ENCODE measurements at places on chromosomes 12 and 14.

GRCh38 chr12:46387670-46388069, 15.1 kb upstream of the SLC38A2 start:
- DNase-seq, result no peak

GRCh38 chr12:38056701-38057689, 259.6 kb upstream of the ALG10B start:
- no peak for DNase-seq

DNA sequence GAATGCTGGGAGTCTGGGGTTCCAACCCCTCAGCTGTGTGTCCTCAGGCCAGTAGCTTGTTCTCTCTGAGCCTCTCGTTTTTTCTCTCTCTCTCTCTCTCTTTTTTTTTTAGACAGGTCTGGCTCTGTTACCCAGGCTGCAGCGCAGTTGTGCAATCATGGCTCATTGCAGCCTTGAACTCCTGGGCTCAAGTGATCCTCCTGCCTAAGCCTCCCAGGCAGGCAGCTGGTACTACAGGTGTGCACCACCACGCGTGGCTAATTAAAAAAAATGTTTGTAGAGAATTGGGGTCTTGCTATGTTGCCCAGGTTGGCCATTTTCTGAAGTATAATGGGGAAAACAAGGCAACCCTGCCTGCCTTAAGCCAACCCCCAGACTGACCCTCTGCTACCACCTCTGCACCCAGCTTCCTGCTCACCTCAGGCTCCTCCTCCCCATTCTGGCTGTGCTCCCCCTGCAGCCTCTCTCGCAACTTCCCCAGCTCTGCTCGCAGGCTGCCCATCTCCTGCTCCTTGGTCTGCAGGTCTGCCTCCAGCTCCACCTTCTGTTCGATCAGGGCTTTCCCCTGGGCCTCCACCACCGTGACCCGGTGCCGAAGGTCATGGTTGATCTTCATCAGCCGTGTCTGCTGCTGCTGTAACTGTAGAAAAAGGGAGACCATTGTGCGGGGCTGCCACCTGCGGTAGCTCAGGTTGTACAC, 35.2 kb downstream of the RILPL1 start:
- DNase-seq, result no peak

DNA sequence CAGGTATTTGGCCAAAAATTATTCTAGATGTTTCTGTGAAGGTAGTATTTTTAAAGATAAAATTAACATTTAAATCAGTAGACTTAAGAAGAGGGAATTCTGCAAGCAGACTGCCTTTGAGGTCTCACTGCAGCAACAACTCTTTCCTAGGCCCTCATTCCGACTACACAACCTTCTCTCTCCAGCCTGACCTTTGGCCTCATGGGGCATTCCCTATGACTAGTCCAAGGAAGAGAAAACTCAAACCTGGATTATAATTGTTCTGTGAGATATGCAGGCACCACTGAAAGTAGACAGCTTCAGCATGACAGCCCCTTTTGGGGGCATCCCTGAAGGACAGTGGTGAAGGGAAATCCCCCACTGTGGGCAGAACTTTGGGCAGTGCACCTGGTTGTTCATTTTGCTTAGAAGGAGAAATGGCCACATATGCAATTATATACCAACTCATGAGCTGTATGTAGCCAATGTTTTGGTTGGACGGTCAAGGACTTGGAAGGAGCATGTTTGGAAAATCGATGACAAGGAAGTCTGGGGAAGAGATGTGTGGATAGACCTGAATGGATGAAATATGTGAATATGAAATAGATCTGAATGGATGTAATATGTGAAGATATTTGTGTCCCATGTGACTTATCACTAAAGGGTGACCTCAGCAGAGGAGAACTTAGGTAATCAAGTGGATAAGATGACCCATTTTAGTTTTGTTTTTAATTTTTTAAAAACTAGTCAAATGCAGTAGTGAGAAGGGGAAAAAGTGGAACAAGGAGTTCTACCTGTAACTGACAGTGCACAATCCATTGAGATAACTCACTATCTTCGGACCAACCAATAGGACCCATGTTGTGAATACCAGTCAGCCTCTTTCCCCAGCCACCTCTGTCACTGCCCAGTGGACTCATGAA, 233.3 kb upstream of the FOXN3 start:
- no peak for DNase-seq

DNA sequence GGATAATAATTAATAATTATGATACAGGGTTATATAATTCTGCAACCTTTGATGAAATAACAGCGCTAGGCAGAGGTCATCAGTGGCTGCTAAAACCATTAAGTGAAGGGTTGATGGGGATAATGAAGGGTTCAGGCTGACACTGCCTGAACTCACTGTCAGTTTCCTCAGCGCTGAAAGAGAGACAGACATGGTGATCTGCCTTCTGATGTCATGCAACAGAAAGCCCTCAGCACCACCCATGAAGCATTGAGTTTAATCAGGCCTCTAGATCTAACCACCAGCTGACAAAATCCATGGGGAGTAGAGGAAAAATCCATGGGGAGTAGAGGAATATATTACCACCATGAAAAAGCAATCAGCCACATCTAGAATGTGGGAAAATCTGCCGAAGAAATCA, 107.6 kb downstream of the PTPRB start:
- DNase-seq, result no peak

- no peak for DNase-seq
Observed at GRCh38 chr12:91609283-91609682, 426.7 kb upstream of the DCN start.

GRCh38 chr12:38761636-38762342, 143.6 kb downstream of the CPNE8 start:
- no peak for DNase-seq

DNA sequence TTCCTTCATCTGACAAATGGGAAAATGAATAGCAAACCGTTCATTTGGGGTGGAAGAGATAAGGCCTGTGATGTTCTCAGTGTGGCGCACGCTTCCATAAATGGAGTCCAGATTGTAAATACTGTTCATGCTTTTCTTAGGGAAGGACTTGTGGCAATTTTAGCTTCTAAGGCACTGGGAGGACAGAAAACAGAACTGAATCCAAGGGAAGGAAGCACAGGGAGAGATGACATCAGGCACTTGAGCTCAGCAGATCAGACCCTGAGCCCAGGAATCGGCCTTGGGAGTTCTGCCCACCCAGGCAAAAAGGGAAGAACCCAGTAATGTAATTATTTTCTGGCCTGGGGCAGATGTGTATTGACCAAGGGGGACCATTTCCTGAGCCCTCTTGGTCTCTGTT, 7.2 kb upstream of the SH2B3 start:
- no peak for DNase-seq

DNA sequence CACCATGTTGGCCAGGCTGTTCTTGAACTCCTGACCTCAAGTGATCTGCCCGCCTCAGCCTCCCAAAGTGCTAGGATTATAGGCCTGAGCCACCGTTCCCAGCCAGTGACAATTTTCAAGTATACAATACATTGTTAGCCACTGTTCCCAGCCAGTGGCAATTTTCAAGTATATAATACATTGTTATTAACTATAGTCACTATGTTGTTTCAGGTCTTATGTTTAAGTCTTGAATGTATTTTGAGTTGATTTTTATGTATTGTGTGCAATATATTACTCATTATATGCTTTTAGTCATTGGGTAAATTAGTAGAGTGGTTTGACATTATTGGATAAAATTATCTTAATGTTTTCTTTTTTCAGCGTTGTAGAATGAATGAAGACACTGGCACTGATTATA, 13.0 kb upstream of the ZNF410 start:
- DNase-seq, result no peak

DNA sequence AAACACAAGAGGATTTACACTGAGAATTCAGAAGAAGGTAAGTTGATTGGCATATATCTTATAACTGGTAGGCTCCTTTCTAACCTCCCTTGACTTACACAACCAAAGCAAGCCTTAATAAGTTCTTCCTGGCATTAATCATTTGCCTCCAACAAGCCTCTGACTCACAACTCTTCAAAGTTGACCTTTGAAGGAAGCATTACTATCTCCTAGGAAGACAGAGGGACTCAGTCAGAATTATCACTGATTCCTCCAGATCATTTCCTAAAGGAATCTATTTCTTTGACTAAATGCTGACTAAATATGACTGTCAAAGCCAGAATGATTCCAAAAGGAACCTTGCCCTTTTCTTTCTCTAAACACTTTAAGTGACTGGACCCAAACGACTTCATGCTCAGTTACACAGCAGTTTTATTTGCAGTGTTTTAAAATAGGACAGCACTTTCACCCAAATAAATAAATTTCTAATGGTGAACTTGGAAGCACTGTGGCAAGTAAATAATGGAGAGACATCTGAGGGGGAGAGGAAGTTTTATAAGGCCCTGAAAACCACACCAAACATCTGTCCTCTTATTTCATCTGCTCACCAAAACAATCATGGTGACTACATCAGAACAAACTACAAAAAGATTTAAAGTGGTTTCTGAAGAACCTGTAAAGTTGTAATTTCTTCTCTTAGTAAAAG, 128.2 kb downstream of the KLHL28 start:
- no peak for DNase-seq

- no peak for DNase-seq
Observed at GRCh38 chr14:92794547-92794941, 439 bp downstream of the GOLGA5 start.

GRCh38 chr12:5374713-5375112, 57.2 kb upstream of the NTF3 start:
- no peak for DNase-seq

GRCh38 chr12:62435303-62436163, 31.1 kb upstream of the MON2 start:
- peak; percentile 39 for DNase-seq

- DNase-seq, result peak; percentile 65
Observed at GRCh38 chr12:123457980-123458779, at the start of gene SNRNP35. Gene SNRNP35, plus strand, starts transcription at chr12:123458139. Its CDS starts 7,402 bp downstream, at chr12:123465541.

DNA sequence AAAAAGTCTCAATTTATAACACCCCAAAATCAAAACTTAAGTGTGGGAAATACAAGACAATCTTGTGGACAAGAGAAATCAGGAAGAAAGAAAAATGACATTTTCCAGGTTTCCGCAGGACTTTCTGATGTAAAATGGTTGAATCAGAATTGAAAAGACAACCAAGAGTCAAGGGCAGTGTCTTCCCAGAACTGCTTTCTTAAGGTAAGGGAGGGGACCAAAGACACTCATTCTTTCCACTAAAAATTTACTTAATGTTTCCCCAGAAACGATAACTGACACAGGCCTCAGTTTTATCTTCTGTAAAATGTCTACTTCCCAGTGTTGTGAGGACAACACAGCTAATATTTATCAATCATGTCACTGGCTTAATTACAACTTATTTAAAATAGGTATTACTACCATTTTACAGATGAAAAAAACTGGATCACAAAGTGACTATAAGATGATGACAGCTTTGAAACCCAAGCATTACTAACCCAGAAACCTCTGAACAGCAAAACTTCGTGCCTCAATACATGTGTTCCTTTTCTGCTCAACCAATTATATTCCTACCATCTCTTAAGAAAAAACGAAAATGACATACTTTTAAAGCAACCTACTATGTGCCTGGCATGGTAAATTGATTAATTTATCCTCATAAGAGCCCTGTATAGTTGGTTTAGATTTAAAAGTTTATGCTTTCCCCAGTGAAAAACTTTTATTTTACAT, 4.6 kb downstream of the SINHCAF start:
- no peak for DNase-seq

DNA sequence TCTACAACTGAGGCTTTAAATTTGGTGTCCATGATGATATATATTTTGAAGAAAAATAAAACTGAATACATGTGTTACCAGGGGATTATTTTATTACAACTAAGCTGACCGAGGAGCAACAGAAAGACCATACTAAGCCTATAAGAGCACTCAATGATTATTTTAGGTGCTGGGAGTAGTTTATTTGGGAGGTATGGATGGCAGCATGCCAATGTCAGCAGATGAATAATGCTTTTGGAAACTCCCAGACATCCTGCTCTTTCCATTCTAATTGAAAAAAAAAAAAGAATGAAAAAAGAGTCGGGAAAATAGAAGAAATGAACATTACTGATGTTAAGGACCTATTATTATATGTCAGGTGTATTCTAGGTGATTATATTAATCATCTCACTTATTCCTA, 441.2 kb downstream of the BTG1 start:
- DNase-seq, result no peak

DNA sequence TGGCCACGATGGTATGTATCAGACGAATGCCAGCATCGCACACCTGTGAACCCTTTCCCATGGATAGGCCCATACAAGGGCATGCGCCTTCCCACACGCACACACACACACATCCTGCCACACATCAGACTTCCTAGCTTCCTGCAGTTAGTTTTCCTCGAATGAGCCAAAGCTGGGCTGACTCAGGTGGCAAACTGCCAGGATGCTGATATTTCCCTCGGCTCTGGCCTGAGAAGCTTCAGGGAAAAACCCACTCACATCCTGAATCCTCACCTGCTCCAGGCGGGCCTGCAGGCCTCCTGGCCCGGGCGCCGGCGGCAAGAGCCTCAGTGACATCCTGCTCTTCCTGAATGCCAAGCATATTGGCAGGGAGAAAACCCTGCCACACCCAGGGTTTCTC, 22.4 kb downstream of the CALM1 start:
- no peak for DNase-seq

GRCh38 chr14:73738518-73739173, 24.5 kb upstream of the PNMA1 start:
- DNase-seq, result no peak

GRCh38 chr12:12908252-12908651, 16.9 kb downstream of the GPRC5A start:
- no peak for DNase-seq

GRCh38 chr12:4311776-4312175, 9.2 kb upstream of the TIGAR start:
- no peak for DNase-seq

- DNase-seq, result no peak
Observed at GRCh38 chr12:1054117-1054870, 63.3 kb downstream of the ERC1 start.

DNA sequence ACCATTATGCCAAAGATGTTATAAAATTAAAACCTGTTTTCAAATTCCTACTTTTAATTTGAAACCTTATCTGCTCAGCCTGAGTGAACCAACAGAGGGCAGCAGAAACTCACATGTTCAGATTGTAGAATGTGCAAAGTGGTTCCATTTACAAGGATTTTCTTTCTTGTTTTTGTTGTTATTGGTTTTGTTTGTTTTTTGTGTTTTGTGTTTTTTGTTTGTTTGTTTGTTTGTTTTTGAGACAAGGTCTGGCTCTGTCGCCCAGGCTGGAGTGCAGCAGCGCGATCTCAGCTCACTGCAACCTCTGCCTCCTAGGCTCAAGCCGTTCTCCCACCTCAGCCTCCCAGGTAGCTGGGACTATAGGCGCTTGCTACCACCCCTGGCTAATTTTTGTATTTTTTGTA, 22.8 kb upstream of the GARIN2 start:
- no peak for DNase-seq

GRCh38 chr12:55996201-55996714, 818 bp upstream of the SUOX start:
- DNase-seq, result no peak

- DNase-seq, result no peak
Observed at GRCh38 chr12:91811481-91812287, 334.0 kb downstream of the BTG1 start.

GRCh38 chr14:91964724-91965123, 17.2 kb upstream of the FBLN5 start:
- no peak for DNase-seq

DNA sequence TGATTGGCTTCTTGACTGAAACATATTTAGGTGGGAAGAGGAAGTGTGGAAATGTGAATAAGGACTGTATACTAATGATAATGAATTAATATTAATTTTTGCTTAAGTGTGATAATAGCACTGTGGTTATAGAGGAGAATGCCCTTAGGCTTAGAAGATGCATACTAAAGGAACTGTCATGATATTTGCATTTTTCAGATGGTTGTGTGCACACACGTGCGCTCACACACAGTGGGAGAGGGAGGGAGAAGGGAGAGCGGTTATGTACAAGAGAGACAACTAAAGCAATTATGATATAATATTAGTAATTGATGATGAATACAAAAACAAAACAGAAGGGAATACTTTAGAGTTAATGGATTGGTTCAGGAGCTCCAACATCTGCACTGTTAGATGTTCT, 54.2 kb downstream of the RCOR1 start:
- no peak for DNase-seq

All from GF-D8 (cell line).